ENCODE measurements at places on chromosomes 16 and 17.

DNA sequence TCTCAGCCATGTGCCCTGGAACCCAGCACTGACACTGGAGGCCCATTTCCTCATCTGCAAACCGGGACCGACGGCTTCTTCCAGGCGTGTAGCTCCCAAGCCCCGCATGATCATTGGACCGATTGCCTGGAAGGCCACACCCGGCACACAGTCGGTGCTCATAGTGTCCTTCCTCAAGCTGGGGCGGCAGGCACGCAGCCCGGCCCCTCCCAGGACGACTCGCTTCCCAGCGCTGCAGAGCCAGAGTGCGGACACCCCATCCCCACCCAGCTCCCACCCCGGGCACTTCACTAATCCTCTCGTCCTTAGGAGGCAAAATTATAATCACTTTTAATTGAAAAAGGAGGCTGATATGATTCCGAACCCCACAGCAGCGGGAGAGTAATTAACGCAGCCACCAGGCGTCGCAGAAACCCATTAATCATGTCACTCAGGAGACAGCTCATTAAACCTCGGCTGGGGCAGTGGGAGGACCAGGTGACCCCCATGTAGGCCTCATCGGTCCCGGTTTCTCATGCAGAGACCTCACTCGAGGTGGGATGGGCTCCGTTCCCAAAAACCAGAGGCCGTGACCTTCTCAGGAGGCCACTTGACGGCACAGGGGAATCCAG is 33.1 kb downstream of the ZNF469 start:
- no peak for DNase-seq

- DNase-seq = no peak
These were observed 9.6 kb downstream of the EMC8 start for GRCh38 chr16:85789773-85790172.

DNA sequence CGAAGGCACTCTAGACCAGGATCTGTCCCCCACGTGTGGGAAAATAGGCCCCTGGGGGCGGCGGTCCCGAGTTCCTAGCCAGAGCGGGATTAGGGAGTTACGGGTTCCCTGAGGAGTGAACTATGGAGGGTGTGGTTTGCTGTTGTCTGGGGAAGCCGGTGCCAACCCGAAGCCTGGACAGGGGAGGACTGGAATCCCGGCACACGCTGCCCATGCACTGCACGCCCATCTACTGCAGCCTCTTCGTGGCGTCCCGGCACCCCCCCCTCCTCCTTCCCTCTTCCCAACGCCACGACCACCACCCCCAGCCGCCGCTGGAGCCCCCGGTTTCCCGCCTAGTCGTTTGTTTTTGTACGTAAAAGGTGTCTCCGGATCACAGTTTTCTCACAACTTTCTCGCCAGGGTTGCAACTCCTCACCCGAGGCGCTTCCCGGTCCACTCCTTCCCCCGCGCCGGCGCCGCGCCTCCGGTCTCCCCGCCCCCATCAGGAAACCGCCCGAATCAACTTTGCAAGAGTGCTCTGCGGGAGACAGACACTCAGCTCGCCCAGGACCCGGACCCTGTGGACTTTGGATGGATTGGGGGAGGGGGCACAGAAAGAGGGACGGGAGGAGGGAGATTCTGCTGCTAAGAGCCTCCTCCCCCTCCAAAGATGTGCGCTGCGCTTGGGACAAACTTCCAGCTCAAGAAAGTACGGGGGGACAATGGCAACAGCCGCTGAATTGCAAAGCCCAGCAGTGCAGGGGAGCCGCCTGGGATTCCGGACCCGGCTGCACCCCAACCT is 1.4 kb upstream of the LHX1 start:
- DNase-seq = no peak

GRCh38 chr17:71458322-71458721 is 662.5 kb upstream of the SOX9 start:
- DNase-seq = no peak

DNA sequence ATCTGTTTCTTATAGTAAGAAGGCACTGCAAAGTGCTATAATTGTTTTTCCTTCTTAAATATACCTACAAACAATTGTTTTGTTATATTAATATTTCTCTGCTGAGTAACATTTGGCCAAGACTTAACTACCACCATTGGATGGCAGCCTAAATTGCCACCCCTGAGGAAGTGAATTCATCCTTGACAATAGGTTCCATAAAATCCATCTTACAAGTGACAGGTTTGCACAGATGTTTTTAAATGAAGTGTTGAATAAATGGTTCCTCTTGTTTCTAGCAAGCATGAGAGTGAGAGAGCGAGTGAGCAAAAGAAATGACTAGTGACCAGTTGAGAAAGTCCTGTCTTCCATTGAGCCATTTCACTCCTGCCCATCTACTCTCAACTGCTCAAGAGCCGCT is 8.3 kb upstream of the MPHOSPH6 start:
- no peak for DNase-seq

All from NK-92 treated with Interleukin-12 subunit alpha and Interleukin-12 subunit beta, amount 100 ng/mL, for 24 hours (cell line).